ENCODE measurements at places on chromosomes 4 and X.

GRCh38 chr4:154626793-154627484 is 14.5 kb upstream of the FGG start:
- DNase-seq = peak; percentile 64

GRCh38 chr4:143668930-143669552 is 31.4 kb downstream of the FREM3 start:
- no peak for DNase-seq

DNA sequence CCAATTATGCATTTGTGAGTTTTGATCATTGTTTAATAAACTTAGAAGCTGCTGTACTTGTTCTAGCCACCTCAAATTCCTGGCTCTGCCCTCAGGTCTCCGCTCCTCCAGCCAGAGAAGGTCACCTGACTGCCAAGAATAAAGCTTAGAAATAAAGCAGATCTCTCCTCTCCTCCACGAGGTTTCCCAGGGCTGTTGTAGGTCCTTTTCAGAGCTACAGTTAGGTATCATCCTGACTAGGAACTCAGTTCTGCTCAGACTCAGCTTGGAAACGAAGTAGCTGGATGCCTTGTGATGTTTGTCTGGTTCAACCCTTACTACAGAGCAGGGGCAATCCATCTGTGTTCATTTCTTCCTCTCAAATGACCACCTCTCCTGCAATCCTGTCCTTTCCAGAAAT is 79.1 kb upstream of the RAPGEF2 start:
- DNase-seq = no peak

DNA sequence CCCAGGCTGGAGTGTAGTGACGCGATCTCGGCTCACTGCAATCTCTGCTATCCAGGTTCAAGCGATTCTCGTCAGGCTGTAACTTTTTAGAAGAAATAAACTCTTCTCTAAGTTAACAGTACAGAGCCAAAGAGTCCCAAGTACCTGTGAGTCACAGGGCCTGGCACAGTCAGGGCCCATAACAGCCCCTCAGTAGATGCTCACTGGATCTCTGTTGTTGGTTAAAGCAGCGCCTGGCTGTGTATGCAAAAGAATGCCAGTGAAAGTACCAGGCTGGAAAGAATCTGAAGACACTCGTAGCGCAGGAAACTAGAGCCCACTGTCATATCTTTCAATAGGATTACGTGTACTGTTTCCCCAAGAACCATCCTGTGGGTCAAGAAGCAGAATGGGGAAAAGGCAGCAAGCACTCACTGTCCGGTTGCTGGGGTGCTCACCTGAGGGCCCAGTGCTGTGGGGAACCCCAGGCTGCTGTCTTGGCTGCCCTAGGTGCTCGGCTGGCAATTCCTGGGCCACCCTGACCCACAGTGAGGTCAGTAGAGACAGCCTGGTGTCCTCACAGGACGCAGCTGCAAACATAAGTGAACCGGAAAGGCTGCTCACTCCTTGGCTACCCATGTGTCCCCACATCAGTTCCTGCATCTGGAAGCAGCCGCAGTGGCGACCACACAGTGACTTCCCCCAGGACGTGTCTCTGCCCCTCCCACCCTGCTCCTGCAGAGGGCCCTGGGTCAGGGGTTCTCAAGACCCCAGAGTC is 3.1 kb upstream of the SLBP start:
- no peak for DNase-seq

DNA sequence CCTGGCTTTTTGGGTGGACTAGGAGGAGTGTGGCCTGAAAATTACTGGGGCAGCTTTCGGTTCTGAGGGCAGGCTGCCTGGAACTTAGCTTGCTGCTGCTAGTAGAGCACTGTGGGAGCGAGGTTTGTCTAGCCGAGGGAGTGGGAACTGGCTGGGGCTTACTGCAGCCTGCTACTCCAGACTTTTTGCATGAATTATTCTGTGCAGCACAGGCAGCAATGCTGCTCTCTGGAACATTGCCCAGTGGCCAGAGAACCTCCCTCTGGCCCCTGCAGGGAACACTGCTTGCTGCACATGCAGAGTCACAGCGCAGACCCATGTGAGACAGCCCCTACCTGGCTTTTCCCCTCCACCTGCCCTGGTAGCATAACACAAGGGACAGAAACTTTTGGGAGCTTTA is 263.9 kb upstream of the SLITRK2 start:
- DNase-seq = no peak

DNA sequence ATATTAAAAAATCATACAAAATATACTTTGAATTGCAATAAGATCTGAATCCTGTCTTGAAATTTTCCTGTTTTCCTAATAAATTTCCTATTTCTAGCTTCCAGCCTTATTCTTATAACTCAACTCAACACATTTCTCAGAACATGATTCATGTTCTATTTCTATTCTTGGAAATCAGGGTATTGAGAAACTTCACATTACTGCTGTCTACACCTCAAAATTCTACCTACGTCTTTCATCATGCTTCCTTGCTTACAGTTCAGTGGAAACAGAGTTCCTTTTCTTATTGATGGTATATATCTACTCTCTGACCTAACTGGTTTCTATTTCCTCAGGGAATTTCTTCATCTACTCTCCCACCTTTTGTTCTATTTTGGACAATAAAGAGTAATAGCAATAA is 2139.0 kb downstream of the ARAP2 start:
- no peak for DNase-seq

DNA sequence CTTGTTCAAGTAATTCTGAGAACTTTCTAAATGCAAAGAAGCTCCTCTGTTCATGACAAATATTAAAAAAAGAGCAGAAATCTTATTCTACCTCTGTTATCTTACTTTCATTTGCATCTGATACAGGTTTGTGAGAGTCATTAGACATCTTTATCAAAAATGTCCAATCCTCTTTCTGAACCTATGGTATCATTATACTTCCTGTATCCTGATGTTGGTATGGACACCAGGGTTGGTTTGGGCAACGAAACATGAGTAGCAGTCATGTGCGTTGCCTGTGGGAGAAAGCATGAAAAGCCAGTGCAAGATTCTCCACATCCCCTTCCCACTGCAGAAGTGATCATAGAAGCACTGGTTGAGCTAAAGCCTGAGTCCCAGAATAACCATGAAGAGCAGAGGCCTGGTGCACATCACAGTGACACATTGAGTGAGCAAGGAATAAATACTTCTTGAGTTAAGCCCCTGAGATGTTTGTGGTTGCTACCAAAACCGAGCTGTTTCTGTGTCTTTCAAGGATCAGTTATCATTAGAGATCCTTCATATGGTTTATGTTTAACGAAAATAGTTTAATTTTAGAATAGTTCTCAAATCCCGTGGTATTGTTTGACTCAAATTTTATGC is 197.2 kb downstream of the BANK1 start:
- DNase-seq = no peak

- DNase-seq = no peak
These were observed 11.6 kb upstream of the BMP2K start for GRCh38 chr4:78764498-78764961.
